Cardiac fibroblast (primary cell): ENCODE measurements at places on chromosomes 1 and 21.

DNA sequence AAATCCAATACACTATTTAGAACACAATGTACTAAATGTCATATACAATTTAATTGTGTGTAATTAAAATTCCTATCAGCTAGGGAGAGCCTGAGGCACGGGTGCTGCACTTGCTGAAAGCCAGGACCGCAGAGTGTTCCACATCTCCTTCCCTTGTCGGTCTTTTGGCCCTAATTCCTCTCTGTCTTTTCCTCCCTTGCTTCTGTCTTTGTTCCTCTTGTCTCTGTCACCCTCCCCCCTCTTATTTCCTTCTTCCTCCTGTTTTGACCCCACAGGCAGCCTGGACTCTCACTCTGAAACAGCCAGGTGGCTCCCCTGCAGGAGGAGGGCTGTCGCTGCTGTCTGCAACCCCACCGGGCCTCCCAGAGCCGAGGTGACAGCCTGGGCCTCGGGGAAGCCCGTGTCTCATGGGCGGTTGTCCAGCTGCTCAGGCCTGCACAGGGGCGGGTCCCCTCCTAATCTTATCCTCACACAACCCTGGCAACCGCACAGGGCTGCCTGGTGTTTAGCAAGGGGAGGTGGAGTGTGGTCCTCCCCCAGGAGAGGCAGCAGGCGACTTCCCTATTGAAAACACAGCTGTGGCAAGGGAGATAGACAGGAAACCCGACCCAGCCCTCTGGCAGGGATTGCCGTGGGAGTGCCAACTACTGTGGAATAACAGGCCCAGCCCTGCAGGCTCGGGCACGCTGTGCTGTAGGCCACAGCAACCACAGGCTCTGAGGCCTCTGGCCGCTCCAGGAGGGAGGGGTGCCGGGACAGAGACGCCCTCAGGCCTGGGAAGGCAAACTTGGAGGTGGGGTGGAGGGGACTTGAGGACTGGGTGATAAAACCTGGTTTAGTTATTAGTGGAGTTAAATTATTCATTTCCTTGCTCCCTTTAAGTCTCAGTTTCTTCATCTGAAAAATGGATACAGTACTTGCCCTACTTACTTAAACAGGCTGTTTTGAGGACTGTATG lies 68.8 kb upstream of the WDR26 start:
- peak; percentile 95 for DNase-seq

DNA sequence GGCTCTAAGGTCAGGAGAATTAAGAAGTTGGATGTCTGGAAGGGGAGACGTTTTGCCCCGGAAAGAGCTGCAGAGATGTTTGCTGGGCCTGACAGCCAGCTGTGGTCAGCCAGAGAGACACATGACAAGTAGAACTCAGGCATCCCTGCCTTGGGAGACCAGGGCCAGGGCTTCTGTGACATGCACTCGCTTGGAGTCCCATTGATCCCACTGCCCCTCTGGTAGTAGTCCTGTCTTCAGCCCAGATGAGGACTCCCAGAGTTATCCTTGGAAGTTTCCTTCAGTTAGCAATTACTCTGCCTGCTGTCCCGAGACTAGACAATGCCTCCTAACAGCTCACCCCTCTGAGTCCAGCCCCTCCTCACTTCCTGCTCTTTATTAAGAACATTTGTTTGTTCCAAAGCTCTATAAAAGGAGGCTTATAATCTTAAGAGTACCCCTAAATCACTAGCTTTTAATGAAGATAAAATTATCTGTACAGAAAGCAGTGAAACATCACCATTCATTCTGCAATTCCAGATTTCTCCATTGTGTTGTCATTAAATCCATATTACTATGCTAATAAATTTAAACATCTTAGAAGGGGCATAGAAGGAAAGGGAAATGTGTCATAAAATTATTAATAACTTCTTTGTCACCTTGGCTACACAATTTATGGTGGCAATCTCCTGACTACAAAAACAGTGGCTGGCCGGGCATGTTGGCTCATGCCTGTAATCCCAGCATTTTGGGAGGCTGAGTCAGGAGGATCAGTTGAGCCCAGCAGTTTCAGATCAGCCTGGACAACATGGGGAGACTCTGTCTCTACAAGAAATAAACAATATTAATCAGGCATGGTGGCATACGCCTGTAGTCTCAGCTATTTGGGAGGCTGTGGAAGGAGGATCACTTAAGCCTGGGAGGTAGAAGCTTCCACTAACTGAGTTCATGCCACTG lies 94.2 kb downstream of the KCNK1 start:
- DNase-seq: no peak

DNA sequence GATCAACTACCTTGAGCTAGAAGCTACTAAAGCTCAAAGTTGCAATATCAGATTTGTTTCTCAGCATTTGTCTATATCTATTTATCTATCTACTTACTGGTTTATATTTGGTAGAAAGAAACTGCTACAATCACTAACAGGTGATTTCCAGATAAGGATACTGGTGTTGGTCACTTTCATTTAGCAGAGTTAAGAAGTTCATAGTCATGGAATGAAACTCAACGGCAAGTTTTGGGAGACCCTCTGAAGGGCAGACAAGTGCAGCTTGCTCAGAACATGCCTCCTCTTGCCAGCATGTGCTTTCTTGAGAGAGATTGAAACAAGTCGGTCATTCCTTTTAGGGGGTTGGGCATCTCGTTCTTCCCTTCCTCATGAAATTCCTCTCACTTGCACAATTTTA lies 296.5 kb downstream of the GRIK1 start:
- DNase-seq: no peak

- no peak for DNase-seq
These were observed 2.3 kb downstream of the FCRLA start for GRCh38 chr1:161709373-161709772.

- peak; percentile 51 for DNase-seq
These were observed 116.1 kb downstream of the UCHL5 start for GRCh38 chr1:192943108-192943507.
